ENCODE measurements at places on chromosomes 2 and 18.

- DNase-seq: no peak
These were observed 226.9 kb downstream of the VAPA start for GRCh38 chr18:10140461-10141282.

DNA sequence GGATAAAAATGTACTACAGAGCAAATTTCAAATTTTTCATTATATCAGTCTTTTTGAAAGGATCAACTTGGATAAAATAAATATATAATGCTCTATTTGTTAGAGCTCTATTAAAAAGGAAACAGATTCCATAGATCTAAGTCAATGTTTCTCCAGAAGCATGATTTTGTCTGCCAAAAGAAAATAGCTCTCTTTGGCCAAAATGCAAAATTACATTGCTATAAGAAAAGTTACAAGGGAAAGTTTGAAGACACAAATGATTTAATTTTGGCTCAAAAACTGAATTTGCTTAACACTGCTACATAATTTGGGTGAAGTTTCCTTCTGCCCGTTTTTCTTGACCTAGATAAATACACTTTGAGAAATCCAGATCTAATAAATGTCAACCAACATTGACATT is 15.7 kb downstream of the C2orf69 start:
- DNase-seq: no peak

GRCh38 chr2:59314031-59314766 is 1073.1 kb upstream of the FANCL start:
- DNase-seq: no peak

DNA sequence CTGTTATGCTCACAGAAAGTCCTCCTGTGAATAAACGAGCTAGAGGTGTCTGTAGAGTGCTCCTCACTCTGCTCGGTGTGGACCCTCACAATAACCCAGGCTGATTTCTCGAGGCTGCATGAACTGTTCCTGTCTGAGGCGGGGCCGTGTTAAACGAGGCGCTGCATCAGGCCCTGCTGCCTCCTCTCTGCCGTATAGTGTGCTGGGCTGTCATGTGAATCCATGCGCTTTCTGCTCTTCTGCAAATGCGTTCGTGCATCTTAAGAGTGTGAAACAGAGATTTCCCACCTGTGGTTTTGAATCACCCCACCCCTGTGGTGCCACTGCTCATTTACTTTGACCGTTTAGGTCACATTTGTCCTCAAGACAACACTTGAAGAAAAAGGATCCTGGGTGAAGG is 26.2 kb downstream of the TRAF3IP1 start:
- no peak for DNase-seq

- DNase-seq: no peak
These were observed 144.9 kb downstream of the CERS6 start for GRCh38 chr2:168600949-168601348.

DNA sequence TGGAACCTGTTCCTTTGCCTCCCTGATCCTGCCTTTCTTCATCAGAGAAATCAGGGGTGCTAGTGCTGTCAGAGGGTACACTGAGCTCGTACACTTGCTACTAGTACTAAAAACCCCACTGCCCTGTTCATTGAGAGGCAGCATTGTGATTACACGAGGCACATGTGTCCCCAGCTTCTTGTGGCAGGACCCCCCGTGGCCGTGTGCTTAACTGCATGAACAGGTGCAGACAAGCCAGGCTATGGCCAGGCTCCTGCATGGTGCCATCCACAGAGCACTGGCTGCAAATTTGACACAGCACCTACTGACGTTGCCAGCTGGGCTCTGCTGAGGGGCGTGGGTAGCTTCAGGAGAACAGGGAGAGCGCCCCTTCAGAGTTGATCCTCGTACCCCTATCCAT is 248.4 kb downstream of the GLI2 start:
- no peak for DNase-seq

Measured in stimulated activated CD8-positive, alpha-beta memory T cell treated with anti-CD3 and anti-CD28 coated beads, Interleukin-15, amount 100 ng/mL, for 24 hours (primary cell).